Esophagus muscularis mucosa (tissue), 4 donors: ENCODE measurements at places on chromosomes 5 and 9. TPM values are rescaled to one million over a fixed set of nuclear protein-coding genes. Genes with fewer than 3 reads are reported as not detected.

GRCh38 chr9:134459164-134459563 lies 132.9 kb downstream of the RXRA start:
- no peak for DNase-seq

EGR1 gene
- 14.8 TPM for total RNA-seq

GRCh38 chr9:20314981-20315380 lies 307.3 kb downstream of the MLLT3 start:
- DNase-seq, result peak; percentile 37

GRCh38 chr9:27181381-27181780 lies 72.4 kb downstream of the TEK start:
- no peak for DNase-seq

GRCh38 chr9:18371621-18372020 lies 102.3 kb upstream of the ADAMTSL1 start:
- no peak for DNase-seq

- DNase-seq, result no peak
Observed at GRCh38 chr9:3001311-3001710, 157.4 kb upstream of the PUM3 start.

DNA sequence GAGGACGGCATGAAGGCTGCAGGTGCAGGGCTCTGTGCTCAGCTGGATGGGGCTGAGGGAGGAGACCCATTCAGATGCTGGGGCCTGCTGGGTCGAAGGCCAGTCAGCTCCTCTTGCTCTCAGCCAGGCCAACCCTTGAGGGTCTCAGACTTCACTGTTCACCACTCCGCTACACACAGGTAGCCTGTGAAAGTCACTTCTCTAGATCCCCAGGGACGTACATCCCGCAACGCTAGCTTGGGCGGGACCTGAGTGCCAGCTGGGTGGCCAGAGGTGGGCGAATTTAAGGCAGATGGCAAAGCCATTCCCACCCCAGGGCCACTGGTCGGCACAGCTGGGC lies 42.2 kb upstream of the FCN1 start:
- DNase-seq, result no peak

P4HA2 gene
- 28.8 TPM for total RNA-seq

KIAA0825 gene
- total RNA-seq, result 3.3 TPM

GRCh38 chr5:148730270-148730669 lies 75.9 kb upstream of the HTR4 start:
- DNase-seq, result no peak

DNA sequence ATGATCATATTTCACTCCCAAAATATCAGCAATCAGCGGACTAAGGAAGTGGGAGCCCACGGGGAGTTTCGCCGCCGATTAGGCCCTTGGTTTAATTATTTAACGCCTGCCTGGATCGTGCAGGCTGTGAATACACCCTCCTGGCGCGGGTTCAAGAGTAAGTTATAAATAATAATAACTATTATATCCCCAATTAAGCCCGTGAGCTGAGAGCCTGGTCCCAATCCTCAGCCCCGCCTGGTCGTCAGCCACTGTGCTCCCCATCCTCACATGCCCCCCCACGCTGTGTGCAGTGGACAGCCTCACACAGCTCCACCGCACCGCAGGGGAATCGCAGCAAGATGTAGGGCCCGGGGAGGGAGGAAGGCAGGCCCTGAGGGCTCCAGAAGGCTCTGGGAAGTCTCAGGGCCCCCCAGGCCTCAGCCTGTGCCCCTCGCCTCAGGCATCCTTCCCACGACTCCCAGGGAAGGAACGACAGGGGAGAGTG lies 10.8 kb upstream of the PRRX2 start:
- DNase-seq, result no peak

DNA sequence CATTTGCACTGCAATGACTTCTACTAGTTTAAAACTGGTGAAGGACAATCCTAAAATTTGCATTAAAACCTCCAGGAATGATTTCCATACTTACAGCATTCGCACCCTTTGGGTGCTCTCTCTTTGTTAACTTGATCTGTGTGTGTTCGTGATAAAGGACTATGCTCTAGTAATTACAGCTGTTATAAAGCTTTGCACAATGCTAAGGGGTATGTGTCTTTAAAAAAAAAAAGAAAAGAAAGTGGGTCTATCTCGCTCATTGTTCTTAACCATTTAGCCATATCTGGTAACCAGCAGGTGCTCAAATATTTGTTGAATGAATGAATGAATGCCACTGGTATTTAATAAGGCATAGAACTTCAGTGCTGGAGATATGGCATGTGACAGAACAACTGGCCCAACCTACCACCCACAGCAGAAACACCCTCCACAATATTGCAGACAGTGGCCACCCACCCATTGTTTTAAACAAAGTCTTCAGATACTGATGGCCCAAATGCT lies 8.7 kb downstream of the TRIM36 start:
- no peak for DNase-seq

- DNase-seq, result no peak
Observed at GRCh38 chr5:170791325-170791954, 7.9 kb downstream of the GABRP start.

GRCh38 chr5:178213003-178213461 lies 8.7 kb downstream of the HNRNPAB start:
- no peak for DNase-seq

SLC36A2 gene
- total RNA-seq, result not detected

CCDC107 gene
- 117 TPM for total RNA-seq

DNA sequence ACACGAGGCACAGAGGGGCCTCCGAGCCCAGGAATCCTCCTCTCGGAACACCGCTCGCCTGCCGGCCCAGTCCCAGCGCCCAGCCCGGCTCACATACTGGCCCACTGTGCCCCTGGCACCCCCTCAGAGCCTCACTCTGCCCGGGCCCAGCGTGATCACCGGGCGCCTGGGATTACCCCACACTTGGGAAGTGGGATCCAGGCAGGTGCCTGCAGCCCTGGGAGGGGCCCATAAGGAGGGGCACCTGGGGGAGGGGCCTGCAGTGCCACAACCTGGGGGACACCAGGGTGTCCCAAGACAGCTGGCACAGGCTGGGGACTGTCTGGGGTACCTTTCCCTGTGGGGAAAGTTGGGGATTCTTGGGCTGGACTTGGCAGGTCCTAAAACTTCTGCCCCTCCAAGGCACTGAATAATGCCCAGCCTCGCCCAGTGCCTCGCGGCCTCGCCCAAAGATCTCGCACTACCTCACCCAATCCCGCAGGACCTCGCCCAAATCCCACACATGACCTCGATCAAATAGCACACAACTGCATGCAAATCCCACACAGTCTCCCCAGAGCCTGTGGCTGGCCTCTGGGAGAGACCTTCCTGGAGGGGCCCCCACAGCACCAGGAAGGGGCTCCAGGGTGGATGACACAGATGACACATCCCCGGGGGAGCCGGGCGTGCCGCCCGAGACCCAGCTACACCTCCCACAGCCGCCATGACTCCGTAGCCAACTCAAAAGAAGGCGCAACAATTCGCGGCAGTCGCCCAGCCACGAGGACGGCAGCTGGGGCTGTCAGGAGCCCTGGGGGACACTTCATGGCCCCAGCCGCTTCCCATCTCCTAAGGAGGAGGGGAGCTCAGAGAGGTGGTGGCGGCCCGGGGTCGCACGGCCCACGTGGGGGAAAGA lies 13.7 kb downstream of the NOTCH1 start:
- no peak for DNase-seq

DNA sequence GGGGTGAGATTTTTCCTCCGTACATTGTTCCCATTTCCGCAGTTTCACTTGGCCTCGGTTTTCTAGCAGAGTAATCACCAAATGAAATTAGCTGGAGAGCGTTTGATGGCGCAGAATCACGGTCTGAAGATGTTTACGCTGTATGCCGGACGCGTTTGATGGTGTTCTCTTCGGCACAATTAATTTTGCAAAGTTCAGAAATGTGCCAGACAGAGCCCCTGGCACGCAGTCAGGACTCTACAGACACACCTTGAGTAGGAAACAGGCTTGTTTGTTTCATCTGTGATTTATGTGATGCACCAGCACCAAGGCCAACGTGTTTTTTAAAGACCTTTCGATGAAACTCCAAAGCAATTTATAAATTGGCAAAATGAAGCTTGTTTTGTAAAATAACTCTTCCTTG lies 863 bp upstream of the LIFR start:
- DNase-seq, result no peak

DNA sequence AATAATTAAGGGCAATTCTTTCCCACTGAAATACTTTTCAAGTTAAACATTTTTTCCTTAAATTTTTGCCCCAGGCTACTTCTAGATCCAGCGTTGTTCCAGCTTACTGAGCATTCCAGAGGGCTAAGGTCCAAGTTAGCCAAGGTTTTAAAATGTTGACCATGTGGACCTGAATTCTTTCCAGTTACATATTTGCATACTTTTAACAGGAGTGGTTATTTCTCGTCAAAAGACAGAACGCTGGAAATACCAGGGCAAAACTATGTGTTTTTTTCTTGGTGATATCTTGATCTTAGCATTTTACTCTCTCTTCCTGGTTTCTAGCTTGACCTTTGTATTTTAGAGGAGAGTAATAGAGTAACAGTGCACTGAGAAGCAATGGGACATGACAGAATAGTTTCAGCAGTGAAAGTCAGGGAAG lies 32.8 kb downstream of the TMC1 start:
- DNase-seq, result no peak
